ENCODE measurements at places on chromosomes 16 and 17.

GRCh38 chr16:802461-802860 lies 1.9 kb upstream of the GNG13 start:
- no peak for DNase-seq

DNA sequence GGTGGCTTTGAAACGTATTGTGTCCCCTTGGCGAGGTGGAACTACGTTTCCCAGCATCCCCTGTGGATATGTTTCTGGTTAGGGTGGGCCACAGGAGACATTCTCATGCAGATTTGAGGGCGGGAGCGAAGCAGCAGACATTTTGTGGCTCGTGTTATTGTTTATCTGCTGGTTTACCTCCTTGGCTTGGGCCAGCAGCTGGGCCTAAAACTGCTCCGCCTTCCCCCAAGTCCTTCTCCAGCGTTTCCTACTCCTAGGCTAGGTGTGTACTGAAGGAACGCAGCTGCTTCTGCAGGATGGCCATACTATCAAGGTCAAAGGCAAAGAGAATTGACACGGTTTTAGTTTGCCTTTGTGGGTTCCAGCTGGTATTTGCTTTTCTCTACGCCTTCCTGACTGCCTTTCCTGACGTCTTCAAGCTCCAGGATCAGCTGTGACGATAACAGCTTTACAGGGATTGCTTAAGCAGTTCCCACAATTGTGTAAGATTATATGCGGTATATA lies 17.2 kb upstream of the WSB1 start:
- peak; percentile 78 for DNase-seq

DNA sequence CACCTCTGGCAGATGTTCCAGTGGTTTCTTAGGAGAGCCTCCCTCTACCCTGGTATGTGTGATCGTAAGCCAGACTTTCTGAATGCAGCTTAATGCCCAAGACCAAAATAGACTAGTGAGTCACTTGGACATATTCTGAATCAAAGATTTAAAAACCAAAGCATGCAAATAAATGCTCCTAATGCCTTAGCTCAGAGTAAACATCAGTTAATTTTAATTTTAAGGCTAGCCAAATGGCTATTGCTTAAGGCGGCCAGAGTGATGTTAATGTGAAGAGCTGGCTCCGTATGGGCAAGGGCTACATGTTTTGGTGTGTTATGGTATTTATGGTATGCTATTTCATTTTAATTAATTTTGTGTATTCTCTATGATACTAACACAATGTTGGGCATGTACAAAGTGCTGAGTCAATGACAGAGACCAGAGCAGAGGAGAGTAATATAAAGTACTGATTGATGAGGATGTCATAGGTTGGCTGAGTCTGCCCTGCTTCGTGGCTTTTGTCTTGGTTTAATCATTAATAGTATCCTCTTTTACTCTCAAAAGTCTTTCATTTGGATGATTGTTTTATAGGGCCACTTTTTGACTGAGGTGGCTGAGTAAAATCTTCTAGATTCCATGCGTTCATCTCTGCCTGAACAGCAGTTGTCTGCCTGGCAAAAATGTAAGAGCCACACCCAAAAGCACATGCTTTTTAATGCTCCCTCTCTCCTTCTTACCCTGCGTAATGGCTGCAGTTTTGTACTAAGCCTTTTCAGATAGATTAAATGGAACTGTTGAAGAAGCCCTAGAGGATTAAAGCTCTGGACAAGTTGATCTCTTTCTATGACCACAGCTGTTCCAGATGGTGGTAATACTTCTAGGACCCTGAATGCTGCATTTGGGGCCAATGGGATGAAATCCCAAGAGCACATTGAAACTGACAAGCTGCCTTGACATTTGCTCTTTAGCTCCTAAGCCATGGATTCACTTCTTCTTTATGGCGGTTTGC lies 59.6 kb downstream of the MAP2K6 start:
- DNase-seq = peak; percentile 60

DNA sequence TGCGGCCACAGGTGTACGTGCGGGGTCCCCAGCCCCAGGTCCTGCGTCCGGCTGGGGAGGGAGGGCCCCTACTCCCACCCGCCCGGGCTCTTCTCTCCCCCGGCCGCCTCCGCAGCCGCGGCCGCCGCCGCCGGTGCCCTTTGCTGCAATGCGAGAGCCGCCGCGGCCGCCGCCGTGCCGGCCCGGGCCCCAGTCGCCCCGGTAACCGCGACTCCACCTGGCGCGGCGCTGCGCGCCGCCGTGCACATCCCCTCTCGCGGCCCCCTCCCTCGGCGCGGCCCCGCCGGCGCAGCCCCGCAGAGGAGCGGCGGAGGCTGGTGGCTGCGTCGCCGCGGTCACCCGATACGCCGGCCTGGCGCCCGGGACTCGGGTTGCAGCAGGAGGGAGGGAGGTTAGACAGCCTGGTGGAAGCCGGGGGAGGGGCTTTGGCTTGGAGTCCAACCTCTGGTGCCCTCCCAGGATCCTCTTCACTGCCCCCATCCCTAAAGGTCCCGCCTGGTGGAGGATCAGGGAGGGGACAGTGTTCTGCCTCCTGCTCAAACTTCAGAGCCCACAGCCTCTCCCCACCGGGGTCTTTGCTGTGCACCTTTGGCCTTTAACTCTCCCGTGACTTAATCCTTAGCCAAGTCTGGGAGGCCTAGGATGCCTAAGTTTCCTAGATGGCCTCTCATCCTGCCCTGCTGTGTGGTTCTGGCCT lies 32.9 kb downstream of the SRCIN1 start:
- peak; percentile 95 for DNase-seq

DNA sequence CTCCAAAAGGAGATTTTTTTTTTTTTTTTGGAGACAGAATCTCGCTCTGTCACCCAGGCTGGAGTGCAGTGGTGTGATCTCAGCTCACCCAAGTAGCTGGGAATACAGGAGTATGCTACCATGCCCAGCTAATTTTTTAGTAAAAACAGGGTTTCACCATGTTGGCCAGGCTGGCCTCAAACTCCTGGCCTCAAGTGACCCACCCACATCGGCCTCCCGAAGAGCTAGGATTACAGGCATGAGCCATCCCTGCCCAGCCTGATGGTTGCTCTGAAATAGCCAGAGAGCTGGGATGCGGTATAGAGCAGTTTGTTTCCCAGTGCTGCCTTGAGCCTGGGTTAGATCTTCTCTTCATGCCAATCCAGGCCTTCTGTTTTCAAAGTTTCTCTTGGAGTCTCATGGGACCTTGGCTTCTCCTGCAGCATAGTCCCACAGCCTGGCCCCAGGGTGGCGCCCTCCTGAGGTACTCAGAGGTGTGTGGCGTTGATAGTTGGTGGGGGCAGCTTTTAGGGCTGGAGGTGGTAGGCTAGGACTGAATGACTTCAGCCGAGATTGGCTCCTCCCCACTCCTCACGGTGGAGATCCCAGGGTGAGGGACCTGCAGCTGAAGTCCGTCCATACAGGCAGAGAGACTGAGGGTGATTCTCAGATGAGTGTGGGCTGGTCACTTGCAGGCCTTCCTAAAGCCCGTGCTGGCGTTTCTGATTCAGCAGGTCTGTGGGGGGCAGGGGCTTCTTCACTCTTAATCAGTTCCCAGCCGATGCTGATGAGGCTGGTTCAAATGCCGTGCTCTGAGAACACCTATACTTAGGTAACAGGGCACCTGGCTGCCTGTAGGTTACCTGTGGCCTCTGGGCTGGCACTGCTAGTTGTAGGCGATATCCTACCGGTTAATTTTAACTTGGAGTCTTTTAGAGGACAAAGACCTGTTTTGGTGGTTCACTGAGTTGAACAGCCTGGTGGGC lies 52.0 kb downstream of the TNFRSF13B start:
- DNase-seq = no peak

DNA sequence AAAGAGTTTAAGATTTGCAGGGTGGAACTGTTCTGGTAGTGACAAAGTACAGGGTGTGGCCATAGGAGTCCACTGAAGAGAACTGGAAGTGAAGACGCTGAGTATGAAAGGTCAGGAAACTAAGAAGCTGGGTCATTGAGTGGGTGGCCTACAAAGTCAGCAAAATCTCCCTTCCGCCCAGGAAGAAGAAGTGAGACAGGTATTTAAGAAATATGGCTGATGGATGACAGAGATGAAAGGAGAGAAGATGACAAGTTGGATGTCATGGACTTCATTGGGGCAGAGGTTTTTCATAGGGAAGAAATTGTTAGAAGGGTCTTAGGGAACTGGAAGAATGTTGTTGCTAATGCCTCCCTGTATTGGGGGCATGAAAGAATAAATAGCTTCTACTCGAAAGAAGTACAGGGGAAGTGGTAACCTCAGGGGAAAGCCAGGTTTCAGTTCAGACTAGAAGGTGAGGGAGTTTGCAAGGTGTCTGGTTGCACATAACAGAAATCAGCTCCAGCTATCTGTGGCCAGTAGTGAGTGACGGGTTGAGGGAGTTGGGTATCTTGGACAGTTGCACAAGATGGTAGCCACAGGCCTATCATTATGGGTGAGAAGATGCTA lies 33.6 kb upstream of the MED13 start:
- DNase-seq = no peak

- DNase-seq = no peak
Observed at GRCh38 chr16:79595231-79595641, 5.3 kb downstream of the MAF start.

DNA sequence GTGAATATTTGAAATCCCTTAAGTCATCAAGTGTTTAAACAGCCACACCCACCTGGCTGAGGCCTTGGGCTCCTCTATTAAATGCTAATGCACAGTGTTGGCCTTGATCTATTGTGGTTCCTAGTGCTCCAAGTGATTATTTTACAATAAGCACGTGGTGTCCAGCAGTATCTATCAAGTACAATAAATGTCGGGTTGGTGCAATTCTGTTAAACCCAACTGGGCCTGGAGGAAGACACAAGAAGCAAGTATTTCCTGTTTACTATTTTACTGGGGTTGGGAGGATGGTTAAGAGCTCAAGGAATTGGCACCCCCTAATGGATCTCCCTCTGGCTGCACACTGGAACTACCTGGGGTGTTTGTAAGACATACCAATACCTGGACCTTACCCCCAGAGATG lies 72.1 kb upstream of the HNF1B start:
- DNase-seq = no peak

DNA sequence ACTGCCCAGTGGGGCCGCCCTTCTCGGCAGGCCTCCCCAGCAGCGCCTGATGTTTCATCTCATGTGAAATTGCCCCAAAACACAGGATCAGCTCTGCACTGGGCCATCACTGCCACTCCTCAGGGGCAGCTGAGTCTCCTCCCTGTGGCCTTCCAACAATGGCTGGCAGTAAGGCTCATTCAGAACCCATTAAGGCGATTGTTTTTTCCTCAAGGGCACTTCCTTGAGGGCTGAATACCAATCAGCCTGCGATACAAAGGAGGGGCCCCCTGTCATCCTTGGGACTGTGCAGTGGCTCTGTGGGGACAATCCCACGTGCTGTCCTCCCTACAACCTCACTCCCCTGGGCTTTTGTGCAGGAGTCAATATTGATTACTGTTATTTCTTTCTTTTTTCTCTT lies 47.5 kb downstream of the XYLT1 start:
- no peak for DNase-seq

DNA sequence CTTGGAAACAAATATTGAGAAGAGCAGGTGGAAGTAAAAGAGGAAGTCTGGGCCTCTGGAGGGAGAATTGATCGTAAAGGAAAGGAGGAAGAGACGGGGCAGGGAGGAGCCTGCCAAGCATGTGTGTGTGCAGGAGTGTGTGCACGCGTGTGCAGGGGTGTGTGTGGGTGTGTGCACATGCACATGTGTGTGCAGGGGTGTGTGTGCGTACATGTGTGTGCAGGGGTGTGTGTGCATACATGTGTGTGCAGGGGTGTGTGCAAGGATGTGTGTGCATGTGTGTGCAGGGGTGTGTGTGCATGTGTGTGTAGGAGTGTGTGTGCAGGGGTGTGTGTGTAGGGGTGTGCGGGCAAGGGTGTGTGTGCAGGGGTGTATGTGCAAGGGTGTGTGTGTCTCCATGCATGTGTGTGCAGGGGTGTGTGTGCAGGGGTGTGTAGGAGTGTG lies 10.0 kb downstream of the CEP295NL start:
- no peak for DNase-seq

DNA sequence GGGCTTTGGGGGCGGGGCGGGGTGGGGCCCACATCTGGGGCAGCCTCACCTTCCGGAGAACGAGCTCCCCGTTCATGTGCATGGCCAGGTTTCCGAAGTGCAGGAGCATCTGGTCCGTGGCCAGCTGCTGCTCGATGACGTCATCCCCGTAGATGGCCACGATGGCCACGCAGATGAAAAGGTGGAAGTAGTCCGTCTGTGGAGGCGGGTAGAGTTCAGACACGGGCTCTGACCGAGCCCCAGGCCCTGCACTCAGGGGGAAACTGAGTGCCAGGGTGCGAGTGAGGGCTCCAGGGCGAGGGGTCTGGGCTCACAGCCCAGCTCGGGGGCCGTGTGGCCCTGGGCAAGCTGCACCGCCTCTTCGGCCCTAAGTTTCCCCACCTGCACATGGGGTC lies 93.7 kb downstream of the TBC1D16 start:
- DNase-seq = no peak

GRCh38 chr16:55658898-55659420 lies 3.2 kb downstream of the SLC6A2 start:
- DNase-seq = no peak

GRCh38 chr16:54935266-54935968 lies 4.8 kb downstream of the IRX5 start:
- no peak for DNase-seq

DNA sequence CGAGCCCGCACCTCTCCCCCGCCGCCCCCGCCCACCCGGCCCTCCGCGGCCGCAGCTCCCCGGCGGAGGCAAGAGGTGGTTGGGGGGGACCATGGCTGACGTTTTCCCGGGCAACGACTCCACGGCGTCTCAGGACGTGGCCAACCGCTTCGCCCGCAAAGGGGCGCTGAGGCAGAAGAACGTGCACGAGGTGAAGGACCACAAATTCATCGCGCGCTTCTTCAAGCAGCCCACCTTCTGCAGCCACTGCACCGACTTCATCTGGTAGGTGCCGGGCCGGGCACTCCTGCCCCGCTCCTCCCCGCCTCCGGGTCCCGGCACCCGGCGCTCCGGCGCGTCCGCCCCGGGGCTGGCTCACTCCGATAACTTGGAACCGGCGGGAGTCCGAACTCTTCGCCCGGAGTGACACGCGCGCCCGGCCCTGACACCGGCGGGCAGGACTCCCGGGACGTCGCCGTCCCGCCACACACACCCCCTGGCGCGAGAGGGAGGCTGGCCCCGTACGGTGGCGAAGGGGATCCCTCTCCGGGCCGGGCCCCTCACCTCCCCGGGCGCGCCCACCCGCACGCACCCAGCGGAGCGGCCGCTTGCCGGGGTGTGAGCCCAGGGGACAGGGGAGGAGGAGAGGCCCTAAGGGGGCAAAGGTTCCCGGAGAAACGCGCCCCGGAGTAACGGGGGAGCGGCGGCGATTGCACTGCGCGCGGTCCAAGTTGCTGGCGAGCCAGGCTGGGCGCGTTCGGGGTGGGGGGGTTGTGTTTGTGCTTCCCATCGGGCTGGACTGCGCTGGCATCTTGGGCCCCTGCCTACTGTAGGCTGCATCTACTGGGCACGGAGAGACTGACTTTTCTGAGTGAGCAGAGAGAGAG lies 581 bp downstream of the PRKCA start:
- peak; percentile 90 for DNase-seq

- DNase-seq = no peak
Observed at GRCh38 chr17:19417611-19418010, 6.6 kb downstream of the RNF112 start.

DNA sequence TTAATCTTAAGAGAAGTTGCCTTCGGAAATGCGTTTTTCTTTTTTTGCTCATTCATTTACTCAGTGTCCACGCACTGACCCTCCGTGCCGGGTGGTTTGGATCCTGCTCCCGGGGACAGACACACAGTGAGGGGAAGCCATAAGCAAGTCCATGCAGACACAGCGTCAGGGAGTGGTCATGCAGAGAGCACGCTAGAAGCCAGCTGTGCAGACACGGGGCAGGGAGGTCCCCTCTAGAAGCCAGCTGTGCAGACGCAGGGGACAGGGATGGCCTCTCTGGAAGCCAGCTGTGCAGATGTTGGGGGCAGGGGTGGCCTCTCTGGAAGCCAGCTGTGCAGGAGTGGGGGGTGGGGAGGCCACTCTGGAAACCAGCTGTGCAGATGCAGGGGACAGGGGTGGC lies 4.8 kb downstream of the GAA start:
- DNase-seq = no peak

All from ecto neural progenitor cell (in vitro differentiated cells).